ENCODE measurements at places on chromosomes 7 and 10. TPM values are rescaled to one million over a fixed set of nuclear protein-coding genes. Genes with fewer than 3 reads are reported as not detected.

Gene AFAP1L2
- 62.2 TPM for total RNA-seq

Gene ADAM12
- 30.4 TPM for total RNA-seq

Gene ACTR3C
- total RNA-seq, result 2.0 TPM

Gene GALNT17
- not detected for total RNA-seq

Gene NKX2-3
- not detected for total RNA-seq

Gene AKR1D1
- not detected for total RNA-seq

Gene ACBD7
- total RNA-seq, result not detected
